ENCODE measurements at places on chromosomes 2 and 18.

- no peak for DNase-seq
Measured at GRCh38 chr2:179525340-179525739, 260.7 kb upstream of the SESTD1 start.

GRCh38 chr18:21660078-21660477, 44.5 kb downstream of the ABHD3 start:
- DNase-seq = no peak

- no peak for DNase-seq
Measured at GRCh38 chr2:238320648-238321281, 447 bp downstream of the TRAF3IP1 start.

- no peak for DNase-seq
Measured at GRCh38 chr2:236130349-236130998, 37.7 kb downstream of the GBX2 start.

GRCh38 chr18:13302457-13303225, 84.1 kb downstream of the LDLRAD4 start:
- DNase-seq = no peak

DNA sequence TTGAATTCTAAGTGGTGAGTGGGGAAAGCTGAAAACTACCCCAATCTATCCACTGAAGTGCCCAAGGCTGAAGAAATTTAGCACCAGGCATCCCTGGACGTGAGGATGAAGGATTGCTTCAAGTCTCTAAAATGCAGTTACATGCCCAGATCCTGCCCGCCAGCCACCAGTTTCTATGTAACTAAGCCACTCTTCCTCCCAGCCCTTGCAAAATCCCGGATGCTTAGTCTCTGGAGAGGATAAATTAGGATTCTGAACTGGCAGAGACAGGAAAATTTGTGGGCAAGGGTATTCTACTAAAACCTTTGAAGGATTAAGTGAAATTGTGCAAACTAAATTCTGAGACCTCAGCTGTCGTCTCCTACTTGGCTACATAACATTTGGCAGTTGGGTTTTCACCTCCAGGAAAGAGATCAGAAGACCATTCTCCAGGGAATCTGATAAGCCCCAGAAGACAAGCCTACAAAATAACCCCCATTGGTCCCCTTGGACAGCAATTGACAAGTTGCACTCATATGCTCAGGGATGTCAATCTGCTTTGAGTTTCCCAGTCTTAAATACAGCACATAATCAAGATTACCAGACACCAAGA, 93.9 kb upstream of the CD226 start:
- DNase-seq = no peak

DNA sequence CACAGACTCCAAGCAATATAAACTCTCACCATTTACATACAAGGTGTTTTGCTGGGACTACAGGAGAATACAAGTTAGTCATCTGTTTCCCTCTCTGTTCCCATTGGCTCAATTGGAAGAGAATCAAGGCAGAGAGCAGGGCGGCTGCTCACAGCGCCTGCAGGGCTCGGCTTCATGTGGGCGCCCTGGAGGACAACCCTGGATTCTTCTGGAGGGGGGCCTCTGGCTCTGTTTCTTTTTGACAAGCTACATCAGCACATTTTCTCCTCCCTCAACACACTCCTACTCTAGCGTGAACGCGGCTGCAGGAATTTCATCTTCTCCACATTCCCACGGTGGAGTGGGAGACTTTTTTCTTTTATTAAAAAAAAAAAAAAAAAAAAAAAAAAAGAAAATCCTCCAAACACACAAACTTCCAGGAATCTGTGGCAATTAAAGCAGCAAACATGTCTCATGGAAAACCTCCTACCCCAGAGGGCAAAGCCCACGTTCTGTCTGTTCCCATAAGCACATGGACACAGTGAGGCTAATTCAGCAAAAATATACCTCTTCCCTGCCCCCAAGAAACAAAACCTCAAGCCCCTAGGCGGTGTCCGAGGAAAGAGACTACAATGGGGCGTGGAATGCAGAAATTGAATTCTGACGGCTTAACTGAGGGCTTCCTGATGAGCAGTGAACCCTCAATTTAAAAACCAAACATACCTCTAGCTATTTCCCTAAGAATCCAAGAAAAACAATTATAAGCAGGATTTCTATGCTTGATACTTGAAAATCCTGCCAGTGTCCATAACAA, 50.6 kb downstream of the PARD6G start:
- peak; percentile 25 for DNase-seq

DNA sequence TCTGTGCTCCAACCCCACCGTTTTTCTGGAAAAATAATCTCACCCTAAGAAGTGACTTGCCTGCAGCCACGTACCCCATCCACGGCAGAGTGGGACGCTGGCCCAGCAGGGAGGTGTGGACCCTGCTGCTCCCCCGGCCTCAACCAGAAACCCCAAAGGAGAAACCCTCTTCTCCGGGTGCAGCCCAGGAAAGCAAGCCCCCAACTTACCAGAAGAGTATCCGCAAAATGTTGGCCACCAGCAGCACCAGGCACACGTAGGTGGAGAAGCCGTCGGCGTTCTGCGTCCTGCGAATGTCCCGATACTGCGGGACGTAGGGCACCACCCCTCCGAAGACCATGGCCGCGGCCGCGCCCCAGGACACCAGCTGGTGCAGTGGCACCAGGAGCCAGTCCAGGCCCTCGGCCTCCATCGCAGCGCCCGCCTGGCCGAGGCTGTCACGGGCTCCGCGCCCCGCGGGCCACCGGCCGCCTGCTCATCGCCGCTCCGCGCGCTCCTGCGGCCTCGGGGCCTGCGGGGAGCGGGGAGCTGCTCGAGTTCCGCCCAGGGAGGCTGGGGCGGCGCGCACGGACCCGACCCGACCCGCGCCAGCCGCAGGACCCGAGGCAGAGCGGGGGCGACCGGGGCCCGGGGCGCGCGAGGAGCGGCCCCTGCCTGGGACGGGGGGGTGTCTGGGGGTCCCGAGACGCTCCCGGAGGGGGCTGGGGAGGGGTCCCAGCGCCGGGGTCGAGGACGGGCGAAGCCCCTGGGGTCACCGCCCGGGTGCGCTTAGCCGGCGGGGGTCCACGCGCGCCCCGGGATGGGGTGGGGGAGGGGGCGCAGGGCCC, 725 bp downstream of the SLC66A2 start:
- no peak for DNase-seq

- peak; percentile 88 for DNase-seq
Measured at GRCh38 chr2:215410932-215411285, 25.0 kb downstream of the FN1 start.

GRCh38 chr2:12493031-12493513, 223.7 kb upstream of the TRIB2 start:
- no peak for DNase-seq

DNA sequence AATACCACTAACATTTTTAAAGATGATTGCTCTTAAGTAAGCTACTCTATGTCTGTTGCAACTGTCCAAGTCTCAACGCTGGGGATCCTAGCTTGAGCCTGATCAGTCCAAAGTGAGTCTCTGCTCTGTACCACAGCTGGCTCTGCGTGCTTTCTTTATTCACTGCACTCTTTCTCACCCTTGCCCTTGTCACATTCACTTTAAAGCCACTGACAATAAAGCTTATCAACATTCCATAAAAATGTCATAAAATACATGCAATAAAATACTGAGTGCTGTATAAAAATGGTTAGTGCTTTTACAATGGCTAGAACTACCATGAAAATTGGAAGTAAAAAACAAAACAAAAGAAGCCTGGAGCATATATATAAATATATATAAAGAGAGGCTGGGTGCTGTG, 45.5 kb upstream of the LRRTM4 start:
- no peak for DNase-seq

- DNase-seq = peak; percentile 6
Measured at GRCh38 chr2:99926986-99927385, 215.4 kb downstream of the AFF3 start.
